Memory B cell (primary cell): ENCODE measurements at places on chromosomes 4 and X.

- no peak for DNase-seq
These were observed 53.0 kb upstream of the DAPP1 start for GRCh38 chr4:99763635-99764101.

GRCh38 chrX:17833954-17834353 lies 27.1 kb downstream of the RAI2 start:
- no peak for DNase-seq

DNA sequence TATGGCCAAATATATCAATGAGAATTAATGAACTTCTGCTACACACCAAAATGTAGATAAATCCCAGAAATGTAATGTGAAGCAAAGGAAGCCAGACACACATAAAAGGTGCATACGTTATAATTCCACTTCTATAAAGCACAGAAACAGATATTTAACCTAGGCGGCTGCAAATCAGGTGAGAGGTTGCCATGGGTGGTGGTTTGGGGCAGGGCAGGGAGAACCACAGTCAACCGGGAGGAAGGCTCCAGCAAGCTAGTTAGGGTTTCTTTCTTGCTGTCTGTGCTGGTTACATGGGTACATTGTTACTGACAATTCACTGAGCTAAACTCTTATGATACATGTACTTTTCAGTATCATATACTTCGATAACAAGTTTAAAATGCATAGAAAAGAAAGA lies 9.7 kb upstream of the PPARGC1A start:
- no peak for DNase-seq

GRCh38 chr4:30402276-30402675 lies 317.9 kb upstream of the PCDH7 start:
- DNase-seq = no peak

DNA sequence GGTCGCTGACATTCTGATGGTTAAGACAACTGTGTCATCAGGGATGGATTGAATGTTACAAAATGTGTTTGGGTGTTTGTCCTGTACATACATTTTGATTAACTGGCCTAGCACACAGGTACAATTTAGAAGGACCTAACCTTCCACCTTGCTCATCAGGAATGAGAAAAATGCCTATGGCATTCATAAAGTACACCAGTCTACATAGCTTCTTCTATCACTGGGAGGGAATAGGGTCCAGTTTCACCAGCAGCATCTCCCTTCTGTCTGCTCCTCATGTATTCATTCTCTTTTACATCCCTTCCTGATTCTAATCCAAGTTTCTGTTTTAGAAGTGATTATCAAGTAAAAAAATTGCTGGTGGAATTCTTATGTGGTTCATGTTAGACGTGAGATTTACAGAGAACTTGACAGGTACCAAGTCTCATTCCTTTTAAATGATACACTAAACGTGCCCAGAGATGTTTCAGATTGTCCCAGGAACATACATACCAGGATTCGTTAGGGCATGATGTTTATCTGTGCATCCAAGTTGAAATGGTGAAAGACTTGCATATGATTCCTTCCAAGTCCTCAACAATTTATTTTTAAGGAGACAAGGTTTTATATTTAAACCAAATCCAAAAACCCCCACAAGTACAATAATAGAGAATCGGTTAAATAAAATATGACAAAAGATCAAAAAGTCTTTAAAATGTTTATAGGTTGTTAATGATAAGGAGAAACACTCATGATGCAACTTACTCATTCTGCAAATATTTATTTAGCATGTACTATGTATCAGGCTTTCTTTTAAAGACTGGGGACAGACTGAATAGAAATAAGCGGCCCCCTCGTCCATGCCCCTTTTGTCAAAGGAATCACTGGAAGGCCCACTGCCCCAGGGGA lies 359.1 kb downstream of the ZNF674 start:
- no peak for DNase-seq

- no peak for DNase-seq
These were observed 227.6 kb upstream of the PPP1R2C start for GRCh38 chrX:43005561-43005960.

DNA sequence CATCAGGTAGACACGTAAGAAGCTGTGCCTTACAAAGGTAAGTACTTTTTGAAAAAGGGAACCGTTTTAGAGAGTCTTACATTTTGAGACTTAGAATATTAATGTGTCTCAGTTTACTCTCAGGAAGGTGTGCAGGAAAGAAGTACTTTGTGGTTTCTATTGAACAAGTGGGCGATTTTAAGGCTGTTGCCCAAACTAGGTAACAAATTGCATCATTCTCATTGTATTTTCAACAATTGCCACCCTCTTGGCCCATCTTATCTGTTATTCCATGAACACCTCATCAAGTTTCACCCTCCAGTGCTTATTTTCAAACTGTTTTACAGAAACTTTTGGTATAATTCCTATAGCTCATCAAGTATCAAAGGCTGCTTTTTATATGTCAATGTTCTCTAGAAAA lies 158.3 kb downstream of the SLC4A4 start:
- no peak for DNase-seq

DNA sequence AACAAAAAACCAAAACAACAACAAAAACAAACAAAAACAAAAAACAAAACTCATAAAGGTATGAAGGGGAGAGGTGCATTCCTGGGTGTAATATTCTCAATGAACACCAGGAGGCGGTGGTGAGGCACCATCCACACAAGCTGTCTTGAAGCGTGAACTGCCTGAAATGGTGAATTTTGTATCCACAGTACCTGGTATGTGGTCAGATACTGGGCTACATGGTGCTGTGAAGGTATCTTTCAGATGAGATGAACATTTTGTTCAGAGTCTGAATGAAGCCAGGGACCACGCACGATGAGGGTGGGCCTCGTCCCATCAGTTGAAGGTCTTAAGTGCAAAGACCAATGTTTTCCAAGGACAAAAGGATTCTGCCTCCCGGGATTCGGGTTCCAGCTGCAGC lies 58.5 kb downstream of the ASMT start:
- DNase-seq = peak; percentile 45

GRCh38 chr4:152665691-152666395 lies 14.0 kb downstream of the TMEM154 start:
- peak; percentile 69 for DNase-seq

DNA sequence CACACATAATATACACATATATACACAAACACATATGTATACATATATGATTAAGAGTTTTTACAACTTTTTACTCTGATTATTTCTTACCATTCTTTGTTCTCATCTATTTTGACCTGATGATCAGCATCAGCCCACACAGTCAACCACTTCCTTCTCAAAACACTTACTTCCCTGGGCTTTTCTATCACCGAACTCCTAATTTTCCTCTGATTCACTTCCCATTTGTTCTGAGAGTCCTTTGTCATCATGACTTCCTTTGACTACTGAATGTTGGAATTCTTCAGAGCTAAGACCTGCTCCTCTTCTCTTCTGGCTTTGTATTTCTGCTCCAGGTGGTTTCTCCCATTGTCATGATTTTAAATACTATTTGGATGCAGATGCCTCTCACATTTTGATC lies 209.5 kb upstream of the AFF2 start:
- no peak for DNase-seq

DNA sequence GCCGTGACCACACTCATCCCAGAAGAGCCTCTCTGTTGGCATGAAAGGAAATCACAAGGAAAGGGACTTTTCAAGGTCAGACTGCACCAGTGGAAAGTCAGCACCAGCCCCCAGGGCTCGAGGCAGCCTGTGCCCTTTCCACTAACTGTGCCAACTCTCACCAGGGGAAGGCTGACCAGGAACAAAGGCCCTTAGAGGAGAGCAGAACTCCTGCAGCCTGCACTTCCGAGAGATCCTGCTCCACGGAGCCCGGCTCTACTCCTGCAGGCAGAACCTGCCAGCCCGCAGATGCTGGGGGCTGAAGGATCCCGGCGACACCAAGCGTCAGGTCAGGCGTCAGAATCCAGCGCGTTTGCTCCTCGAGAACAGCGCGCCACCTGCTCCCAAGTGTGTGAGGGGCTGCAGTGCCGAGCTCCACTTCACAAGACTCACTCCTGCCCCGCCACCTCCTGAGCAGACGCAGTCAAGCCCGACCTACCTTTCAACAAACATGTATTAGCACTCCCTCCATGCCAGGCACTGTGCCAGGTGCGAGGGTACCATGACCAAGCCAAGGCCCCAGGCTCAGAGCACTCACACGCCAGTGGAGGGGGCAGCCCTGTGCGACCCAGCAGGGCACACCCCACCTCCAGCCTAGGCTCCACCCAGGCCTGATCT lies 13.6 kb upstream of the HELT start:
- no peak for DNase-seq

GRCh38 chr4:77911842-77912450 lies 49.3 kb downstream of the MRPL1 start:
- no peak for DNase-seq

GRCh38 chr4:131540256-131540655 lies 1608.8 kb upstream of the PCDH10 start:
- DNase-seq = no peak

DNA sequence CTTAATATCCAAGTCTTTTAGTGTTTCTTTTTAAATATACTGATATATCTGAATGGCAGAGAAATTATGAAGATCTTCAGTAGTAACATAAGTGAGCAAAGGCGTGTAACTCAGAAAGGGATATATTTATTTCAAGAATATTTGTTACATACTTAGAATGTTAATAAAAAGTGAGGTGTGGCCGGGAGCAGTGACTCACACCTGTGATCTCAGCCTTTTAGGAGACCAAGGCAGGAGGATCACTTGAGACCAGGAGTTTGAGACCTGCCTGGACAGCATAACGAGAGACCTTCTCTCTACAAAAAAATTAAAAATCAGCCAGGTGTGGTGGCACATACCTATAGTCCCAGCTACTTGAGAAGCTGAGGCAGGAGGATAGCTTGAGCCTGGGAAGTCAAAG lies 651.0 kb downstream of the ADGRL3 start:
- no peak for DNase-seq

DNA sequence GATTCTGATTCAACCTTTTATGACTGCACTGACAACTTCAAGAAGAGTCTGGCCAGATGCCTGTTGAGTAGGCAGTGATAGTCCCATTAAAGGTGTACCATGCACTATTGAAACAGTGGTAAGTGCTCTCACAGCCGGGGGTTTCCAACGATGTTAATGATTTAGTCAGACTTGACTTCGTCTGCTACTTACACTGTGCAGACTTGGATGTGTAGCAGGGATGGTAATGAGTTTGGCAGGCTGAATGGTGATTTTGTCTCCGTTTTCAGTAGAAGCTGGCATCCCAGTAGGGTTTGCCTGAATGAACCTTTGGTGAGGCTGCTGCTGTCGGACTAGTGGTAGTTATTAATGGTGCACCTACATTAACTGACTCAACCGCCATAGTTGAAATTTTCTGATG lies 52.0 kb upstream of the TMSB15B start:
- DNase-seq = no peak
